ENCODE measurements at places on chromosomes 11 and 22.

- no peak for DNase-seq
Measured at GRCh38 chr11:57085611-57086010, 96.1 kb upstream of the LRRC55 start.

GRCh38 chr11:76685831-76686230, 15.3 kb upstream of the LRRC32 start:
- DNase-seq, result no peak

DNA sequence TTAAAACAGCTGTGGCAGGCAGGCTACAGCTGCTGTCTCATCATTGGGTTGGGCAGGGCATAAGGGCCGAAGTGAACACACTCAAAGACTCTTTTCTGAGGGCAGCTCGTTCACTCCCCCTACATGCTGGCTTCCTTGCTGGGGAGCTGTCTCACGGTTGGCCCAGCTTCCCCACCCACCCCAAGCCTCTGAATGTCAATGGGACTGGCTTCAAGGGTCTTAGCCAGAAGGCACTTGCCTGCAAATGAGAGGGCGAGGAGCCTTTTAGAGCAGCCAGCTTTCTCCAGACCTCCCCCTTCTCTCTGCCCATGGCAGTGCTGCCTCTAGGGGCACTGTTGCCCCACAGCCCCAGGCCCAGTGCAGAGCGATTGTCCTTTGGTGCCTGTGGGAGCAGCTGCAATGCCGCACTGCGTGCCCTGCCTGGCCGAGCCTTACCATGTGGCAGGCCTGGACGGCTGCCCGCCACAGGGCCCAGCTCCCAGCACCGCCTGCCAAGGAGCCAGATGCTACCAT, 94.7 kb upstream of the RASSF10 start:
- DNase-seq, result peak; percentile 84

GRCh38 chr11:112398798-112399478, 138.3 kb upstream of the PLET1 start:
- DNase-seq, result no peak

GRCh38 chr11:87440076-87440770, 402.5 kb downstream of the TMEM135 start:
- peak; percentile 38 for DNase-seq

DNA sequence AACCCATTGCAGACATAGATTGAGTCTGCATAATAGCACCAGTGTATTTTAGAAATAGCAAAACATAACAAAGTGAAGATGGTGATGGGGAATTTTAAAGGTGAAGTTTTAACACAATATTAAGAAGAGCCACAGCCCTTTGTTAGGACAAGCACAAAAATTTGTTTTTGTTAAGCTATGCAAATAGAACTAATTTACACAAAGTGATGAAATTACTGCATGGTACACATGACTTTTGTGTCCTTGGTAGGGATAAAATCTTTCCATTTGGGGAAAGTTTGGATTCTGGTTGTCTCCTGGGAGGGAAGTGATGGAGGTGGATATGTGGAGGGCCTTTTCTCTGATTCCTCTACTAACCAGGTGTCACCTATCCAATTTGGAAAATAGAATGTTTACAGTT, 50.4 kb upstream of the MTNR1B start:
- no peak for DNase-seq

GRCh38 chr11:130694488-130695045, 221.7 kb downstream of the SNX19 start:
- no peak for DNase-seq

DNA sequence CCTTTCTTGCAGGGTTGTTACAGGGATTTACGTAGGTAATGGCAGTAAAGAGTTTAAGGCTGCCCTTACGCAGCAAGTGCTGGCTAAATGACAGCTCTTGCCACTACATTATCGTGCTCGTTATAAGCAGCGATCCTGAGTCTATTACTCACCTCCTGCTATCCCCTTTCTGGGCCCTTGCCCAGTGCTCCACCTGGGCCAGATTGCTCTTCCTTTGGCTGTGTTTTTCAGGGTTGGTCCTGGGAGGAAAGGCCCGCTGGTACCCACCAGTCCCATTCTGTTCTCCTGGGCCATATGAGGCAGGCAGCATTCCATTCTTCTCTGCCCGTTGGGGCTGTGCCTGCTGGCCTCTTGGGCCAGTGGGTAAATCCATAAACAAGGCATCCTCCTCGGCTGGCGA, 87.5 kb downstream of the C11orf58 start:
- DNase-seq, result no peak

All from femur (tissue), 1 donor.